ENCODE measurements at places on chromosomes 13 and 19.
A peak's percentile ranks its signal among the peaks of the same experiment; 100 is the strongest.

DNA sequence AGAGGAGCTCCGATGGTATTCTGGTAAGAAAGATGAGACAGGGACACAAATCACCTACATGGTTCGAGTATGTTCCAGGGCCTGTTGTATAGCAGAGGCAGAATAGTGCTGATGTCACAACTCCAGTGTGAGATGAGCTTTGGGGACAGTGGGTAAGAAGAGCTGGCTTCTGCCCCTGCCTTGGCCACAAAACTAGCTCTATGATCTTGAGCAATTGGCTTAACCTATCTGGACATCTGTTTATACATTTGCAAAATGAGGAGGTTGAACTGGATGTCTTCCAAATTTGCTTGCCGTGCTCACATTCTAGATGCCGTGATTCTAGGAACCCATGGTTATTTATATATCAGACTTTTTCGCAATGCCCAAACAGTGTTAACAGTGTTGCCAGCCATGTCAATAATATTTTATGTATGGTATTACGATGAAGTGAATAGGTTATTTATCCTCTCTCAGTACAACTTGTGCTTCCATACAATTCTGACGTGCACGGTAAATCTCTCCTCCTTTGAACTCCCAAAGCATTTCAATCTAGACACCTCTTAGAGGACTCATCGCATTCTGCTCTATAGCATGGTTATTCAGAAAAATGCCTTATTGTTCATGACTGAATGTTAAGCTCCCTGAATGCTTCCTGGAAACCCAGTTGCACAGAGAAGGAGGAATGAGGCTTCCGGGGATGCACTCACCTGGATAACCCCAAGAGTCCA lies 316.0 kb downstream of the FOXO1 start:
- peak; percentile 54 for DNase-seq

GRCh38 chr13:37956536-37956935 lies 87.0 kb upstream of the TRPC4 start:
- DNase-seq, result no peak

- DNase-seq, result no peak
Observed at GRCh38 chr13:30720172-30720869, 15.0 kb upstream of the ALOX5AP start.

DNA sequence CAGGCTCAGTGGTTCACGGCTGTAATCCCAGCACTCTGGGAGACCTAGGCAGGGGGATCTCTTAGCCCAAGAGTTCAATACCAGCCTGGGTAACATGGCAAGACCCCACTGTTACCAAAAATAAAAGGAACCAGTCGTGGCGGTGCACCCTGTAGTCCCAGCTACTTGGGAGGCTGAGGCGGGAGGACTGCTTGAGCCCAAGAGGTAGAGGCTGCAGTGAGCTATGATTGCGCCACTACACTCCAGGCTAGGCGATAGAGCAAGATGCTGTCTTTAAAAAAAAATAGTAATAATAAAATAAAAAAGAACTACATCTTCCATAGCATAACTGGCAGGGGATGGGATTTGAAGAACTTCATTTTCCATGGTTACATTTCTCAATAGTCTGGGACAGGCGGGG lies 3.0 kb downstream of the LYPD3 start:
- DNase-seq, result no peak

GRCh38 chr19:8304841-8305621 lies 3.1 kb downstream of the CD320 start:
- no peak for DNase-seq

DNA sequence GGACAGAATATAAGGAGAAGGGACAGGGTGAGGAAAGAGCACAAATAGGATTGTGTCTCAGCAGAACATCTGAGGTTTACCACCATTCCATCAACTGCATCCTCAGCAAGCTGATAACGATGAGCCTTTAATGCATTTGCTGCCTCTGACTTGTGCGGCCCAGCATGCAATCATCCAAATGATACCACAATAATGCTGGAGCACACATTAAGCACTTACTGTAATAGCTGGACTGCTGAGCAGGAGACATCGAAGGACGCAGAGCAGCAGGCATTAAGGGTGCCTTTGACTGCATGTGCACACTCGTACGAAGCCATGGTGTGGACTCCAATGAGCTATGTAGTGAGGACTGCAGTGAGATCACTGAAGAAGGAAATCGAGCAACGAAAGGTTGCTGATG lies 469.4 kb downstream of the FOXO1 start:
- DNase-seq, result no peak

DNA sequence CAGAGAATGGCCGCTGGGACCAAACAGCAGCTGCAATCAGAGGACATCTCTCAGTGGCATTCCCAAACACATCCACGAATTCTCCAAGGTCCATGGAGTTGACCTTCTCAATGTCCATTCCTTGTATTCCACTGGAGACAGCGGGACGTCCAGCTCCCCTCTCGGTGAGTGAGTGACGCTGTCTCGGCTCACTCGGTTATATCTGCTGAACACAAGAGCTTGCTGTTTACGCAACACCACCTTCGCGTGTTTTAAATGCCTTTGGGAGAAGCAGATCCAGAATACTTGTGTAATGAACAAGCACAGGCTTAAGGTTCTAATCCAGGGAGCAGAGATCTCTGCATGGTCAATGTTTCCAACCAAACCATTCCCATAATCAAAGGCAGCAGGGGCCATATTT lies at the start of gene URAD:
Gene URAD, minus strand, starts transcription at position 174 of the 400 bp plus-strand sequence. Its CDS starts 56 bp downstream, at position 118.
- no peak for DNase-seq

GRCh38 chr19:47271949-47272348 lies 2.7 kb upstream of the INAFM1 start:
- no peak for DNase-seq

- peak; percentile 99 for DNase-seq
Observed at GRCh38 chr13:33125821-33126570, 109.8 kb downstream of the KL start.

DNA sequence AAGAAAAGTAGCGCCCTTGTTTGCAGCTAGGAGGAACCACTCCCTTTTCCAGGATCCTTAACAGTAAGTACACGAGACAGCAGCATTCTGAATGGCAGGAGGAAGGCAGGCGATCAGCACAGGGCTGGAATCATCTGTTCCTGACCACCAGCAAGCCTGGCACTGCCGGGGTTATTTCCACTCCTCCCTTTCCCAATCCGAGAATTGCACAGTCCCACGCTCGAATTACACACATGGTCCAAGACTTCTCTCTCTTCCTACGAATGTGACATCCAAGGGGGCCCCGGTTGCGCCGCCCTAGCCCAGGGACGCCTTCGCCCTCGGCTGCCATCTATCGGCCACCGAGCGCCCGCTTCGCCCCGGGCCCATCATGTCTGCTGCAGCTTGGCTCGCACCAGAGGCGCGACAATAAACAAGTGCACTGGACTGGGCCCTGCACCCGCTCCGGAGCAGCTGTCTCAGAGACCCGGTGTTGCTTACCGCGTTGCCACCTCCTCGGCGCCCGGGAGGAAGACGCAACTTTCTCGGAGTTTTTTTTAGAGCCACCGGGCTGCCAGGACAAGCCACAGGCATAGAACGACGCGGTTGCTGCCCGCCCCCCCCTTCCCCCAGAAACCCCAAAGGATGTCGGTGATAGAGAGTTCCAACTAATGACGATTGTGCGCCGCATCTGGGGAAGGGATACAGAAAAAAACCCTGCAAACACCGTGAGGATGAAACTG lies at the start of gene SLITRK5:
Gene SLITRK5, plus strand, starts transcription at position 341 of the 722 bp plus-strand sequence. CDS start 4,018 bp downstream, outside the sequence.
- DNase-seq, result peak; percentile 44

GRCh38 chr19:29845574-29846176 lies 33.9 kb downstream of the CCNE1 start:
- peak; percentile 54 for DNase-seq

DNA sequence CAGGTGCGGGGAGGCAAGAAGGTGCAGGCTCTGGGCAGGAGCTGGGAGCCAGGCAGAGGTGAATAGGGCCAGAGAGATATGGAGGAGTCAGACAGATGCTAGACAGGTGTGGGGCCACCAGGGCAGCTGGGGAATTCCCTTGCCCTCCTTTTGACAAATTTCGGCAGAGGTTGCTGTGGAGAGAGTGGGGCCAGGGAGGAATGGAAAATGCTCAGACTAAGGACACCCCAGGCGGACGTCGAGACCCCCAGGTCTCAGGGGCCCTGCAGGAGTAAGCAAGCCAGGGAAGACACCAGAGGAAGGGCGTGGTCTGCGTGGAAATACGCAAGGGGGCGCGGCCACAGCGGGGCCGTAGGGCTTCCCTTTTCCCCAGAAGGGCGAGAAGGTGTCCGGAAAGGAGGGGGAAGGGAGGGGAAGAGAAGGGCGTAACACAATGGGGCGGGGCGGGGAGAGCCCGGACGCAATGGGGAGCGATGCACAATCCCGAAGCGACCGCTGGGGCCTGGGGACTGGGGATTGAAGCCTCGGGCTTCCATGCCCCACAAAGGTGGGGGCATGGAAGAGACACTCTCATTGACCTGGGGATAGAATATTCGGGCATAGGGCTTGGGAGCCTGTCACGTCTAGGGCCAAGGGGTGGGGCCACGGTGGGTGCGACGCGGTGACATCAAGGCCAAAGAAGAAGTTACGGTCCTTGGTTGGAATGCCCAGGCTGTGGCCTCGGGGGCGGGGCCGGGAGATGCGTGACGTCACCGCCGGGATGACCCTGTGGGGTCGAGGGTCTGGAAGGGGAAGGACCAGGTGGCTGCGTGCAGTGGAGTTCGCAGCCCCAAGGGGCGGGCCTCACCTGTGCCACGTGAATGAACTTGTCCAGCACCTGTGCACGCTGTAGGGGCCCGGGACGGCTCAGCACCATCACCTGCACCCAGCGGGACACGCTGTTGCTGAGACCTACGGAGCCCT lies 8.2 kb downstream of the RASGRP4 start:
- no peak for DNase-seq

GRCh38 chr13:39536906-39537305 lies 66.1 kb downstream of the LHFPL6 start:
- peak; percentile 84 for DNase-seq

GRCh38 chr19:28487999-28488398 lies 725.0 kb downstream of the UQCRFS1 start:
- no peak for DNase-seq

GRCh38 chr13:34207334-34207733 lies 389.4 kb downstream of the RFC3 start:
- peak; percentile 82 for DNase-seq

- no peak for DNase-seq
Observed at GRCh38 chr13:75312884-75313520, 169.0 kb downstream of the TBC1D4 start.

DNA sequence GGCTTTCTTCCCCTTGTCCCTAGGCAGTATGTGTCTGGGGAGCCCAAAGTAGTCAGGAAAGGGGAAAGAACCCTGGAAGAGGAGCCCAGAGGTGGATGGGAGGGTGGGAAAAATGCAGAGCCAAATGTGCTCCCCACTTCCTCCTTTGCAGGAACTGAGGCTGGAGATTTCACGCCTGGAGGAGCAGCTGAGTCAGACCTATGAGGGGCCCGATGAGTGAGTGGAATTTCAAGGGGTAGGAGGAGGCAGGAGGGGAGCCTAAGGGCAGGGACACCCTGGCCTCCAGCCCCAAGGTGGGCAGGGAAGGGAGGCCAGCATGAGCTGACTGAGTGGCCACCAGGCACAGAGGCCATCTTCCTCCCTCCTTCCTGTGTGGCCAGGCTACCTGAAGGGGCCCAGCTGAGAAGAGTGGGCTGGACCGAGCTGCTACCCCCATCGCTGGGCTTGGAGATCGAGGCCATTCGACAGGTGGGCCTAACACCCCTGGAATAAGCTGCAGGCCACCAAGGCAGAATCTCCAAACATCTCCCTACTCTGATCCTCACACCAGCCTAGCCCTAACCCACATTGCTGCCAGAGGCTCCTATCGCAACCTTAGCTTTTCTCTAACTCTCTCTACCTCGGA lies 14.3 kb downstream of the PTH2 start:
- DNase-seq, result no peak

DNA sequence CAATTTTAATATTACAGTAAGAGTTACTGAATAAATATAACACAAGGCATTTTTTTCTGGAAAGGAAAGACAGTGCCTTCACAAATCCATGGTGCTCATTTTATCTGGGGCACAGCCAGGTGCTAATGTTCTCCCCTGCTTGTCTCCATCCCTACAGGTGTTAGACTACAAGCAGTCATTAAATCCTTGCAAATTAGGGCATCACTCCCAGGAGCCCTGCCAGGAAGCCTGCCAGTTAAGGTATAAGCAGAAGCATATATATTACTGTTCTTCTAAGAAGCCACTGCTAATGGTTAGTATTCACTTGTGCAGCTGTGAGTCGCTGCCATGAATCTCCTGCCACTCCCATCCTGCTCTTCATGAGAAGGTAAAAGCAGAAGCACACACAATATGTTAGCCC lies 149.7 kb downstream of the OXGR1 start:
- no peak for DNase-seq

DNA sequence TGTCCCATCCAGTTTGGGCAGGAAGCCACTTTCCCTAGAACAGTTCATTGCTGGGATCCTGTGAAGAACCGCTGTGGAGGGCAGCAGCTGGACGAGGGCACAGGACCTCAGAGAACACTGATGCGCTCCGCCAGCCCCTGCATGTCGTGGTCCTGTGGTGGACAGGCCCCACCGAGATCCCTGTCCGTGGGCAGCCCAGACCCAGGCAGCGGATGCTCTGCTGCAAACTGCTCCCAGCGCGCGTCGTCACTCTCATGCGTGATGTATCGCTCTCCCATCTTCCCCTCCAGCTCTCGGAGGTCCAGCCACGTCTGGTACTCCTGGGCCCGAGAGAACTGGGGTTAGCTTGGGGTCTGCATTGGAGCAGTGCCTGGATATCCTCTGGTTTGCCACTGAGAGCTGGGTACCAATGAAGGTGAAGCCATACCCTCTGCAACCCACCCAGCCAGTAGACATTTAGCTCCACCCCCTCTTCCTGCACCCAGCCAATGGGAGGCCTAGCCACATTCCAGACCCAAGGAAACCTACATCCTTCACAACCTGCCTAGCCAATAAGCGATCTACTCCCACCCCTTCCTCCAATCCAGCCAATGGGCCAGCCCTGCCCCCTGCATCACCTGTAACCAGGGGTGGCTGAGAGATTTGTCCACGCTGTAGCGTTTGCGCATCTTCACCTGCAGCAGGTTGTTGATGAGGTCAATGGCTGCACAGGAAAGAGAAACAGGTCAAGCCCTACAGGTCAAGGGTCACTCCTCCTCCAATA lies 13.6 kb upstream of the DACT3 start:
- no peak for DNase-seq

DNA sequence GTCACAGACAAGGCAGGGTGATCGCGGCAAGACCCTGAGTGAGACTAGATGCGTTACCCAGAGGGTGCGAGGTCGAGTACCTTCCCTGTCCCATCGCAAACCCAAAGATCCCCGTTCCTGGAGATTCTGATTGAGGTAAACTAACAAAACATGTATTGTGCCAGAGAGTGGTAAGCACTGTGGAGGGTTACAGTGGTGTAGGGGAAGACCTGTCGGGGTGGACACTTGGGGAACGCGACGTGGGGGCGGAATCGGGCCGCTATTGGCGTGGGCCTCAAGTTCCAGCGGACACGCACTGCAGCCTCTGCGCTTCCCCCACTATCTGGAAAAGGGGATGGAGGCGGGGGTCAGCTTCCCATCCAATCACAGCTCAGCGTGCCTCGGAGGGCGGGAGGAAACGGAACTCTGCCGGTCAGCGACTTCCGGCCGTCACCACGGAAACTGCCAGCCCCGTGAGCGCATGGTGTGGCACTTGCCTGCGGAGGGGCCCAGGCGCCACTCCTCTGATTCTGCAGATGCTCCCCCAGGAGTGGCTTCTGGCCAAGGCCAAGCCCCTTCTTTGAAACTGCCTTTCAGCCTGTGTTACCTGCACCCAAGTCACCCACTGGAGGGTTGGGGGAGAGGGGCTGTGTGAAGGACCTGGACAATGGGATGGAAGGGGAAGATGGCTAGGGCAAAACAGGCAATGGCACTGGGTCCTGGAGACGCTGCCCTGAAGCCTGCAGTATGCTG lies 1.0 kb upstream of the UBE2M start:
- DNase-seq, result peak; percentile 90

Data from fibroblast of mammary gland (primary cell).